Inflammatory macrophage treated with lipopolysaccharide for 4 hours (primary cell): ENCODE measurements at places on chromosomes 7 and 10.

DNA sequence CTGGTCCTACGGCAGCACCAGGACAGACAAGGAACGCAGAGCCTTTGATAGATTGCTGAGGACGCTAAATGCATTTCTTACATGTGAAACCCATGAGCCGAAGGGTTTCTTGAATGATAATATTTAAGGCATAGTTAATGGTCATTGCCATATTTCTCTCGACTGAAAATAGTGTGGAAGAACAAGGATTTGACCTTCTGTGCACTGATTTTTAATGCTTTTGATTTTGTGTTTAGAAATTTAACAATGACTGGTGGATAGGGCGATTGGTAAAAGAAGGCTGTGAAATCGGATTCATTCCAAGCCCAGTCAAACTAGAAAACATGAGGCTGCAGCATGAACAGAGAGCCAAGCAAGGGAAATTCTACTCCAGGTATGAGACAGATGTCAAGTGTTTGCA, 150.8 kb downstream of the NSUN6 start:
- DNase-seq, result no peak

DNA sequence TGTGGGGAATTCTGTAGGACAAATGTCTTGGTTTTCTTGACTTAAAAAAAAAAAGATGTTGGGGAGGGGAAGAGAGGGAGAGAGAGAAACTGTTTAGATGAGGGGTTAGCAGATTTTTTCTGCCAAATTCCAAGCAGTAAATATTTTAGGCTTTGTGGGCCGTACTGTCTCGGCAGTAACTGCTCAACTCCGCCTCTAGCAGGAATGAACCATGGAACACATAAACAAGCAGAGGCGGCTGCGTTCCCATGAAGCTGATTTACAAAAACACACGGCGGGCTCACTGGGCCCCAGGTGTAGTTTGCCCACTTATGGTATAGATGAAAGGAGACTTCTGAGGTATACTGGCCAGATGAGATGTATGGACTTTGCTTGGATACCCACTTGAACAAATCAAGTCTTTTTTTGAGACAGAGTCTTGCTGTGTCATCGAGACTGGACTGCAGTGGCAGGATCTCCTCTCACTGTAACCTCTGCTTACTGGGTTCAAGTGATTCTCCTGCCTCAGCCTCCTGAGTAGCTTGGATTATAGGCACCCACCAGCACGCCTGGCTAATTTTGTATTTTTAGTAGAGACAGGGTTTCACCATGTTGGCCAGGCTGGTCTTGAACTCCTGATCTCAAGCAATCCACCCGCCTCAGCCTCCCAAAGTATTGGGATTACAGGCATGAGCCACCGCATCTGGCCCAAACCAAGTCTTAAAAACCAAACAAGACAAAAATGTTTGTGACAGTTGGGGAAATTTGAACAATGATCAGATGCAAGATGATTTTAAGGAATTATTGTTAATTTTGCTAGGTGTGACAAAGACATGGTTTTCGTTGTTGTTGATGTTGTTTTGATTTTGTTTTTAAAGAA, 9.7 kb upstream of the ADAMTS14 start:
- no peak for DNase-seq

DNA sequence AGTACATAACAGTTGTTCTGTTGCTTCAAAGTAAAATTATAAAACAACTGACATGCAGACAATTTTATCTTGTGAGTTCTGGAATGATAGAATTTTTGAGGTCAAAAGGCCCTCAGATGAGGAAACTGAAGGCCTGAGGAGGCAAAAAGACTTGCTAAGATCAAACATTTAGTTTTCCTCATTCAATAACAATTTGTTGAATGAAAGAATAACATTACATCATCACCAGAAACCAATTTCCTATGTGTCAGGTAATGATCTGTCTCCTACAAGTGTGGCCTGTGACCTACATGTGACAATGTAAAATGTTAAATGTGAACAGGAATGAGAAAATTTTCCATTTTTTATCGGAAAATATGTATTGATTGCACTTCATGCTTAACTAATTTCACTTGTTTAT, 16.6 kb upstream of the ASB4 start:
- DNase-seq, result no peak

- no peak for DNase-seq
These were observed 69.6 kb upstream of the RELN start for GRCh38 chr7:104059103-104059502.

- DNase-seq, result peak; percentile 36
These were observed 708 bp downstream of the KLHDC10 start for GRCh38 chr7:130070861-130071622.

DNA sequence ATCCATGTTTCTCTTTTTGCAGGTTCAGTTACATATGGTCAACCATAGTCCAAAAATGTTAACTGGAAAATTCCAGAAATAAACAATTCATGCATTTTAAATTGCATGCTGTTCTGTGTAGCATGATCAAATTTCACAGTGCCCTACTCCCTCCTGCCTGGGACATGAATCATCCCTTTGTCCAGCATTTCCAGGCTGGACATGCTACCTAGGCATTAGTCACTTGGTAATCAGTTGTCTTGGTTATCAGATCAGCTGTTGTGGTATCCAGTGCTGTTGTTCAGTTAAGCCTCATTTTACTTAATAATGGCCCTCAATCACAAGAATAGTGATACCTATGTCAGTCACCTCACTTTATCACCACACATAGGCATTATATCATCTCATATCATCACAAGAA, 7.3 kb upstream of the PNLIP start:
- no peak for DNase-seq

- peak; percentile 50 for DNase-seq
These were observed 452 bp upstream of the RPP30 start for GRCh38 chr10:90871279-90871765.

- DNase-seq, result no peak
These were observed 27.3 kb upstream of the HERPUD2 start for GRCh38 chr7:35722054-35722849.

- DNase-seq, result no peak
These were observed 103.5 kb downstream of the LSMEM1 start for GRCh38 chr7:112584290-112584689.

DNA sequence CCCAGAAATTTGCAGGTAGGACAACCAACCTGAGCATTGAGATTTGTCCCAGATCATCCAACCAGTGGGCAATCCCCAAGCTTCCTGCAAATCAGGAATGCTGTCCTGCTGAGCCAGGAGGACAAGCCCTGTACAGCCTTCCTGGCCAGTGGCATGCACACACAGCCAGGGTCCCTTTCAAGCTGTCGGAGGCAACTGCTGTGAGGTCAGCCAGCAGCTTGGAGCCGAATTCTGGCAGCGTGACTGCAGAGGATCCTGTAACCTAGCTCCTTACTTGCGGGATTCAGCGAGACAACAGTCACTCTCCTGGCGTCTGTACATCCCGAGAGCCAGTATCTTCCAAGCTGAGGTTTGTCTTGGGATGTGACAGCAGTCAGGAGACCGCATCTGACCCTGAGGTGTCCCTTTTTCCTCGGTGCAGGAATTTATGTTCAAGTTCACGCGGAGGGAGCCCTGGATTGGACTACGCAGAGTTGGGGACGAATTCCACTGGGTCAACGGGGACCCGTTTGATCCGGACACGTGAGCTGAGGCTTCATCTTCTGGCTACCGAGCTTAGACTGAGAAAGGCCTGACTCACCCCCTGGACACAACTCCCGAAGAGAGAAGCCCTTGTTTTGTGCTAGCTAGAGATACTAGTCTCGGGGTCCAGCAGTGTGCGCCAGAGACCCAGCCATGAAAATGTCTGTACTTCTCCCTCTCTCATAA, 18.3 kb downstream of the CLEC2L start:
- DNase-seq, result no peak

- no peak for DNase-seq
These were observed 830 bp upstream of the BMI1 start for GRCh38 chr10:22319980-22320558.

DNA sequence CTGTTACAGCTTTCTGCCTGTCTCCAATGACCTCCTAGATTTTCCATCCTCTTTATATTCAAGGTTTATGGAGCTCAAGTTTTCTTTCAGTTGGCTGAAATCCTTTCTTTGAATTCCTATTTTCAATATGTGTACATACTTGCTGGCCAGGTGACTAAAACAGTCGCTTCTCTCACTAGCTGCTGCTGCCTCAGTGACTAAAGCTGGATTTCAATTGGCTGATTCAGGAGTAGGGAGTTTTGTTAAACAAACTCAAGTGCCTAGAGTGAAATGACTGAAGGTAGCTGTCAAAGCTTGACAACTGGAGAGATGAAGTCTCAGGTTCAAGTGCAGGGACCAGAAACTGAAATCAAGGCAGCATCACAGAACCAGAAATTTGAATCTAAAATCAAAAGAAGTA, 6.7 kb upstream of the POLR1F start:
- no peak for DNase-seq

DNA sequence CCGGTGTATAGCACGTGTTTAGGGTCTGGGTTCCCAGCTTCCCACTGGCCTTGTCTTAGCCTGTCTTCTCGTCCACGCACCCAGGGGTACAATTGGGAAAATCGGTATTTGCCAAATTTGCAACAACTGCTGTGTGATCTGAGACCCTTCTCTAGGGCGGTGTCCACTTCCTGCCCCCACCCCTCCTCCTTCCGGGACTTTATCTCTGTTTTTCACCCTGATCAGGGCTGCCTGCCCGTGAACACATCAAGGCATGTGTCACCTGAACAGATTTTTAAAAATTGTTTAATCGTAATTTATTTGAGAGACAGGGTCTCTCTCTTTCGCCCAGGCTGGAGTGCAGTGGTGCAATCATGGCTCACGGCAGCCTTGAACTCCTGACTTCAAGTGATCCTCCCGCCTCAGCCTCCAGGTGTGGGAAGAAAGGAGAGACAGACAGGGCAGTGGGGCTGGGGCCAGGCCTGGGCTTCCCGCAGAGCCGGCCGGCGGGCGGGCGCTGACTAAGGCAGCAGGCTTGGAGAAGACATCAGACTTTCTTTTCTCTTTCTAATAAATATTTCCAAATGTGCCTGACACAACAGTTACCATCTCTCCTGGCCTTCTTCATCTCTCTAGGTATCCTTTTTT, 27.5 kb downstream of the ELFN1 start:
- no peak for DNase-seq

GRCh38 chr7:22565315-22565811, 65.4 kb upstream of the STEAP1B start:
- DNase-seq, result peak; percentile 96

- no peak for DNase-seq
These were observed 55.9 kb upstream of the EMX2 start for GRCh38 chr10:117486606-117487005.

- no peak for DNase-seq
These were observed 139.9 kb downstream of the COL28A1 start for GRCh38 chr7:7395785-7396184.
